A549 (cell line): ENCODE measurements at places on chromosomes 11 and 22.

- no peak for DNase-seq
Measured at GRCh38 chr11:124783002-124783401, 17.2 kb downstream of the MSANTD2 start.

DNA sequence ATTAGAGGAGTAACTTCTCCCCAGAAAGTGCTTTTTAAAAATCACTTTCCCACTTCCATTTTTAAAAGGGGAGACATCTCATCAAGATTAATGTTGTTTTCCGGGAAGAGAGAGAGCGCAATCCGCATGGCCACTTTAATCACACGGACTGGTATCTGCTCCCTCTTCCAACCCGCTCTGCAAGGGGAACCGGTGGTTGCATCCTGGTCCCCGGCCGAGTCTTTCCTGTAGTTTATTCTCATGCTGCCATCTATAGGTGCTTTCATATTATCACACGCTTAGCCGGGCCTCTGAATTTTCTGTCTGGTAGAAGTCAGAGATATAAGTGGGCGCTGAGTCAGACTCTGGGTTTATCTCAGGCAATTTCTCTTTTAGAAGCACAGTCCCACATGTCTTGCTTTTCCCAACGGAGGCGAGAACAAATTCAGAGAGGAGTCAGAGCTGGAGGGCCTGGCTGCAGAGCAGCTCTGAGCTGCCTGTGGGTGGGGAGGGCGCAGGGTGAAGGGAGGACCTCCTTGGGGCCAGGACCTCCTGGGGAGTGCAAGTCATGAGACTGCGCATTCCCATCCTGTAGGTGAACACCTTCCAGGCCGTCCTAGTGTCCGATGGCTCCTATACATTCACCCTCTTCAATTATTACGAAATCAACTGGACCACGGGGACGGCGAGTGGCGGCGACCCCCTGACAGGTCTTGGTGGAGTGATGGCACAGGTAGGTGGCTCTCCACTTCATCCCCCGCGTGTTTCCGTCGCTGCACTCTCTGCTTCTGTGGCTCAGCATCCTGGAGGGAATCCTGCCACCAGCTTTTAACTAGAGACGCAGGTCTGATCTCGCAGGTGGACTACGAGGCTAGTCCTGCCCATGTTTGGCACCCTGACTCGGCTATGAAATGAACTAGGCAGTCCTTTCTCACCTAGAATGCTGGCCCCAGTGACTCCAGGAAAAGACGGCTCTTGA lies 11.7 kb downstream of the TECTA start:
- DNase-seq = peak; percentile 53

DNA sequence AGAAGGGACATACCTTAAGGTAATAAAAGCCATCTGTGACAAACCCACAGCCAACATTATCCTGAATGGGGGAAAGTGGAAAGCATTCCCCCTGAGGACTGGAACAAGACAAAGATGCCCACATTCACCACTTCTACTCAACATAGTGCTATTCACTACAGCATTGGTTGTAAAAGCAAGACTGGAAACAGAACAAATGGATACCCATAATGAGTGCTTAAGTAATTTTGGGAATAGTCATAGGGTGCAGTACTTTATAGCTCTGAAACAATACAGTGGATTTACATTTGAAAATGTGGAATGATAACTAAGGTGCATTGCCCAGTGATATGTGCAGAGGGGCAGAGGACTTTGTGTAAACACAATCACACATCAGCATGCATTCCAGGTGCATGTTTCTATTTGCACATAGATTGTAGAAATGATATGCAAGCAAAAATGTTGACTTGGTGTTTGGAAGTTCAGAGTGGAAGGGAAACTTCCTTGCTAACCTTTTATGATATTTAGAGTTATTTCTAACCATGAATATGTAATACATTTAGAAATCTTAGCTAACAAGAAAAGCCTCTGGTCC lies 112.3 kb downstream of the IGLL1 start:
- no peak for DNase-seq

GRCh38 chr22:43159484-43160178 lies 8.3 kb downstream of the TSPO start:
- peak; percentile 22 for DNase-seq

- no peak for DNase-seq
Measured at GRCh38 chr22:44988671-44989070, 21.1 kb downstream of the PHF21B start.

GRCh38 chr11:113647108-113647507 lies 59.0 kb downstream of the TMPRSS5 start:
- DNase-seq = no peak

GRCh38 chr11:102197670-102198139 lies 87.5 kb downstream of the YAP1 start:
- DNase-seq = no peak

DNA sequence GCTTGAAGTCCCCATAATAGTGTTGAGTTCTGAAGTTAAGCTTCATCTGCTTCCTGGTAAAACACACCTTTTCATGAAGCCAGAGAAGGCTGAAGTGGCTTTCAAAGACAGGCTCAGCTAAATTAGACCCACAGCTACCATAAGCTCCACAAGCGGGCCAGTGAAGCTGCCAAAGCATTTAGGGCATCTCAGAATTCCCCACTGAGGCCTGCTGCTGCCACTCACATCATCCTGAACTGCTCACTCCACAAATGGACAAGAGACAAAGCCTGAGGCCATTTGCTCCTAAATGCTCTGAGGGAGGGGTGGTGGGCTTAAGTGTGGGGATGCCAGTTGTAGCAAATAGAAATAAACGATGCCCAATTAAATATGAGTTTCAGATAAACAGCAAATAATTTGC lies 14.6 kb downstream of the CCDC83 start:
- DNase-seq = no peak

DNA sequence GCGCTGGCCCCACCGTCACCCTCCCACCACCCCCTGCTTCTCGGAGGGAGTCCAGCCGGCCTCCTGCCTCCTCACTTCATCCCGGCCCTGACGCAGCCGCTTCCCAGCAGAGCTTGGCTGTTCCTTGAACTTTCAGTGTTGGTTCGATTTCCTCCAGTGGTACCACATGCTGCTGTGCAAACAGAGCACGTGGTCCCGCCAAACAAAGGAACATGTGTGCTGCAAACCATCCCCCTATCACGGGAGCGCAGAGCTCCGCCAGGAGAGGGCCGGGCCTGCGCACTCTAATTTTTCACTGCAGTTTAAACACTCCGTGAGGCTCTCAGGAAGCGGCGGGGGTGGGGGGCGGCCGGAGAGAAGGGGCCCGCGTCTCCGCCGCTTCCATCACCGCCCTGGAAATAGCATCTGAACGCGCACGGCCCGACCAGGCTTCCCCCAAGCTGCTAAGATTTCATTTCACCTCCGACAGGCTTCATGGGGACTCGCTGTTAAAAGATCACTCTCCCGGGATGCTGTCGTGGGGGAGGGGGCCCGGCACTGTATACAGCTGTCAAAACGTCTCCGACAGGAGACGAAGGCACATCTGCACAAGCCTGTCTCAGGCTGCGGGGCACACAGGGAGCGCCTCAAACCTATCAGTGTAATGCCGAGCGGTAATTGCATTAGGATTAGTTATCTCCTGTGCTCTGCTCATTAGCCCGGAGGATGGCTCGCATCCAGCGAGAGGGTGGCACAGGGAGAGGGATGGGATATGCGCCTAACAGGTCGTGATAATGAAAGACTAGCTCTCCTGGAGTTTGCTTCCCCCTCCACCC lies 269.9 kb upstream of the SORL1-AS1 start:
- no peak for DNase-seq

- no peak for DNase-seq
Measured at GRCh38 chr11:34028425-34028824, 23.1 kb upstream of the CAPRIN1 start.

DNA sequence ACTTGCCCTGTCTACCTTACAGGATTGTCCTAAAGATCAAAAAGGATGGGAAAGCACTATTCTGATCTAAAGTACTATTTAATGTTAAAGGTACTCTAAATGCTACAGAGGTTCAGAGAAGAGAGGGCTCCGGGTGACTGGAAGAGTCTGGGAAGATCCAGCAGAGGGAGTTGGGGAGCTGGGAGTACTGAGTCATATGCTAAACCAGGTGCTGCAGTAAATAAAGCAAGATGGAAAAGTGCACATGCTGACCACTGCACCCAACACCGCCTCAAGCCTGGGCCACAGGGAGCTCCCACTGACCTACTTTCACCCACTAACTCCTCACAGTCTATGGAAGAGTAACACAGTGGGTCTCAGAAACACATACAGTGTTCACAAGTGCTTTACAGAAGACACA lies 49.3 kb downstream of the WT1 start:
- peak; percentile 44 for DNase-seq

DNA sequence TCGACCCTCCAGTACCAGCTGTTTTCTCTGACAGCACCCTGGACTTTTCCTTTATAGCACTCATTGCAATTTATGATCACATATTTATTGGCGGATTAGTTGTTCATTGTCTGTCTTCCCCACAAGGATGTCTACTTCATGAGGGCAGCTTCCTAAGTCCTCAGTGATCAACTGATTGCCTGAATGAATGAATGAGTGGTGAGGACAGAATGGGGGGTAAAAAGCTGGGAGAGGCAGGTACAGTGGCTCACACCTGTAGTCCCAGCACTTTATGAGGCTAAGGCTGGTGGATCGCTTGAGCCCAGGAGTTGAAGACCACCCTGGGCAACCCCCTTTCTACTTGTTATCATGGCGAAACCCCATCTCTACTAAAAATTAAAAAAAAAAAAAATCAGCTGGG lies 11.1 kb upstream of the SOX10 start:
- no peak for DNase-seq

GRCh38 chr22:49961005-49961600 lies 531 bp downstream of the PIM3 start:
- DNase-seq = peak; percentile 36

DNA sequence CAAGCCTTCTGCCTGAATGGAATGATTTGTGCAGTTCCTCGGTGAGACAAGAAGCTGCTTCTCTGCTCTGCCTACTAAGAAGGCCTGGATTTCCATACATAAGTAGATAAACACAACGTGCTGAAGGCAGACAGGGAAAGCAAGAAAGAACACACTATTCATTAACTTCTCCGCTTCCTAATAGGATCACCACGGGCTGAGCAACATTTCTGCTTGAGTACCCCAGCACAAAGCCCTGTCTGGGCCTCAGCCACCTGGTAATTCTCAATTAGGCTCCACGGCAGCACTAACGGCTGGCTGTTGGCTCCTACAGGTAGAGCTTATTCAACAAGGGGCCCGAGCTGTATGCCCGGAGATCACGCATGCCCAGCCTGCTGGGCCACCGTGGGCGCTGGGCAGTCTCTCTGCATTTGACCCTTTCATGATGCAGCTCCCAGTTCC lies 1156.6 kb downstream of the TBC1D22A start:
- no peak for DNase-seq

DNA sequence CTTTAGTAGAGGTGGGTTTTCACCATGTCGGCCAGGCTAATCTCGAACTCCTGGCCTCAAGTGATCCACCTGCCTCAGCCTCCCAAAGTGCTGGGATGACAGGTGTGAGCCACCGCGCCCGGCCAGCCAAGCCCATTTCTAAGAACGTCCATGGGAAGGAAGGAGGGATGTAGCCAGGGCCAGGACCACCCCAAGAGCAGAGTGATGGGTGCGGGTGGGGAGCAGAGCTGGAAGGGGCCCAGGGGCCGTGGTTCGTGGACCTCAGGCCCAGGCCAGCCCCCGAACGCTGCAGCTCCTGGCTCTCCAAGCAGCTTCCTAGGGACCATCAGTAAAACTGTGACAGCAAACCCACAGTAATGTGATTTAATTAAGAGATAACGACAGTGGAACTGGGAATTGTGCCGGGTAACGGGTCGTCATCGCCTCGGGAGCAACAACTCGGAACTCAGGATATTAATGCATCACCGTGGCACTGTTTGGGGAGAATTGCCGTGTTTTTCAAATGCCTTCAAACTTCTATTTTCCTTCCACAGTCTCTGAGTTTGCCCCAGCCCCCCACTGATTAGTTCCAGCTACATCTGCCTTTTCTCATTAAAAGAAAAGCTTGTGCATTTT lies 74.3 kb downstream of the BRD1 start:
- no peak for DNase-seq

DNA sequence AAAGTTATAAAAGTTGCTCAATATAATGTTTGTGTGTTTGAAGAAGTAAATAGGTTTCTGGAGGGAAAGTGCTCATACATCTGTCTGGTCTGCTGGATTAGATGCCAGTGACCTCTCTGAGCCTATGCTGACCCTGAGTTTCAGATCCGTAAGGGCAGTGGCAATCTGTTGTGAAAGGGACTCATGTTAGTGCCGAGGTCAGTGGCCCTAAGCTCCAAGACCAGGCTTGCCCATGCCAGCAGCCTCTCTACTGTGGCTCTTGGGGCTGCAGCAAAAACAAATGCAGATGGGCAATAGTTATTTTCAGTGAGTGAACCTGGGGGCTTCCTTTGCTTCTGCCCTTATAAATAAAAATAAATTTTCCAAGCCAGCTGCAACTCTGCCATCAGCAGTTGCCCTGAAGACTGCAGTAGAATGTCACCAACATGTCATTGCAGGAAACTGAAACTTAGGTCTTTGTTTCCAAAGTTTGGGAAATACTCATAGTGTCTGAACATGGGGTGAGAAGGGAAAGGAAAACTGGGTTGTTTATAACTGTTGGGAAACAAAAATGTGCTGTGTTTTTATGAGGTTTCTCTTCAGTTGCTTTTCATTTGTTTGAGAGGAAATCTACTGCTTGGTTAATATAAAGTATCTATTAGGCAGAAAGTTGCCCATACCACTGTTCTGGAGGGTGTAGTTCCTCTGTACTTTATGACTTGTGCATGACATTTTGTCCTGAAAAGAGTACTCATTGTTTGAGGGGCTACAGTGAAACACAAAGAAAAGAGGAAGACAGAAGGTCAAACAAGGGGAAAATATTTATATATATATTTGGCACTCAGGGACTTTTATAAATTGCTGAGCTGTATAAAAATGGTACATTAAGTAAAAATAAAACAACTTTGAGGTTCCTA lies 9.5 kb upstream of the MS4A4E start:
- DNase-seq = no peak

- no peak for DNase-seq
Measured at GRCh38 chr11:112302226-112302868, 41.7 kb upstream of the PLET1 start.

- DNase-seq = no peak
Measured at GRCh38 chr11:113287801-113288200, 26.6 kb upstream of the TTC12 start.

GRCh38 chr11:116187026-116187425 lies 585.8 kb downstream of the BUD13 start:
- DNase-seq = no peak

GRCh38 chr11:26158251-26158650 lies 173.7 kb upstream of the ANO3 start:
- DNase-seq = no peak

- DNase-seq = no peak
Measured at GRCh38 chr11:20061776-20062175, 98.5 kb downstream of the DBX1 start.
